Stimulated activated CD8-positive, alpha-beta memory T cell treated with anti-CD3 and anti-CD28 coated beads, Interleukin-7, amount 100 ng/mL, for 24 hours (primary cell): ENCODE measurements at places on chromosomes 2 and 18.

GRCh38 chr2:239311132-239312040, 89.4 kb downstream of the HDAC4 start:
- DNase-seq, result no peak

- DNase-seq, result no peak
Measured at GRCh38 chr18:32289483-32290075, 99.7 kb downstream of the MEP1B start.

DNA sequence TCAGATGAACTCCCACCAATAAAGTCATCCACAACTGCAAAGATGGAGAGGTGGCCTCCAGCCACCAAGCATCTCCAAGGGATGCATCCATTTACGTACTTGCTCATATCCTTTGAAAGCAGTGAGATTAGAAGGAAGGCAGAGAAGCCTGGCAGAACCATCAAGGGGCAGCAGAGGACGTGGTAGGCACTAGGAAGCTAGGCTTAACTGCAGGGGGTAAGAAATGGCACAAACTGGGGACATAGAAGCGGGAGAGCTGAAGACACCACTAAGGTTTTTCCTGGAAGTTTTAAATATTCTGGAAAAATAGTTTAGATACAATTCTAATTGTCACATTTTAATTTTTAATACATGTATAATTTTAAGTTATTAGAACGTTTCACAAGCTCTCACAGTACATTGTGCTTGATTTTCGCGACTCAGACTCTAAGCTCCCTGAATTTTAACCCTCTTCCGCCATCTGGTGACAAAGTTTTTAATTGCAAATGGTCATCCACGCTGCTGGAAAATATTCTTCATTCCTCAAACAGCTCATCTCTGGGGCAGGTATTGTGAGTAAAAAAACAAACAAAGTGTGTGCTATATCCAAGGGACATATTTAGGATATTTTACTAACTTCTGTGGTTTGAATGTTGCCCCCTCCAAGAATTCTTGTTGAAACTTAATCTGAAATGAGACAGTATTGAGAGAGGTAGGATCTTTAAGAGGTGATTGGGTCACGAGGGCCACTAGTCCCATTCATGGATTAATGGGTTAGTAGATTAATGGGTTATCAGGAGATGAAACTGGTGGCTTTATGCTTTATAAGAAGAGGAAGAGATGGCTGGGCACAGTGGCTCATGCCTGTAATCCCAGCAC, 1.6 kb upstream of the PSTPIP2 start:
- no peak for DNase-seq

DNA sequence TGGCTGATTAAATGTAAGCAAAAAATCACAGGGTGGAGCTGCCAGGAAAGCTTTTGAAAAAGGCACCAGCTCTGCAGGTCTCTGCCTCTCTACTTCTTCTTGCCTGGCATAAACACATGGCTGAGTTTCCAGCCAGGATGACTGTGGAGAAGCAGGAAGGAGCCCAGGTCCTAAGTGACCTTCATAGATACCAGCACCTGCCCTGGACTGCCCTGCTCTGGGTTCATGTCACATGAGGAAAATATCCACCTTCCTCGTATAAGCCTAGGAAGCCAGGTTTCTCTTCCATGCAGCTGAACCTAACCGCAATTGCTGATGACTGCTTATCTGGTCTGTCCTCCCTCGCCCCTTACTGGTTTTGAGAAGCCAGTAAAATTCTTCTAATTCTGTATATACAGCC, 47.8 kb upstream of the CREB1 start:
- DNase-seq, result no peak

- DNase-seq, result no peak
Measured at GRCh38 chr18:22185273-22185672, 15.9 kb downstream of the GATA6 start.

DNA sequence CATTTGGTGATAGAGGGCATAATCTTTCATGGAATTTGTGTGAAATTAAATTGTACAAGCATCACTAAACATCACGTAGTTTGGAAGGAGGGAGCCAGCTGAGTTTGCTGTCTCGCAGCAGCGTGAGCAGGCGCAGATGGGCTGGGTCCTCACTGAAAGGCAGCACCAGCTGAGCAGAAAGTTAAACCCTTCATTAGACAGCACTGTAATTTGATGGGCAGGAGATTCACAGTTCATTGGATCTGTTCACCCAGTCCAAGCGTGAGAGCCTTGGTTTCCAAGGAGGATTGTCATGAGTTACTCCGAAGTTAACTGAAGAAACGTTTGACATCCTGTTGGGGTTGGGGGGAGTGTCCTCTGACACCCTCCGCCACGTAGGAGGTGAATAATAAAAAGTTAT, 89.8 kb upstream of the NFATC1 start:
- DNase-seq, result no peak

GRCh38 chr2:148817210-148817708, 57.8 kb upstream of the KIF5C start:
- no peak for DNase-seq

GRCh38 chr2:100796499-100797100, 23.3 kb upstream of the NPAS2 start:
- no peak for DNase-seq

- DNase-seq, result no peak
Measured at GRCh38 chr18:55779691-55780585, 191.9 kb upstream of the TCF4 start.
